Natural killer cell (primary cell): ENCODE measurements at places on chromosomes 1 and 21.

GRCh38 chr1:59375321-59376220 is 78.7 kb downstream of the FGGY start:
- no peak for DNase-seq
- no peaks in the 10 kb centered on the region for H3K4me1 ChIP-seq
- H3K27me3 ChIP-seq = no peaks in the 10 kb centered on the region
- no peak overlapping the region for H3K4me3 ChIP-seq
- H3K36me3 ChIP-seq = no peaks in the 10 kb centered on the region

DNA sequence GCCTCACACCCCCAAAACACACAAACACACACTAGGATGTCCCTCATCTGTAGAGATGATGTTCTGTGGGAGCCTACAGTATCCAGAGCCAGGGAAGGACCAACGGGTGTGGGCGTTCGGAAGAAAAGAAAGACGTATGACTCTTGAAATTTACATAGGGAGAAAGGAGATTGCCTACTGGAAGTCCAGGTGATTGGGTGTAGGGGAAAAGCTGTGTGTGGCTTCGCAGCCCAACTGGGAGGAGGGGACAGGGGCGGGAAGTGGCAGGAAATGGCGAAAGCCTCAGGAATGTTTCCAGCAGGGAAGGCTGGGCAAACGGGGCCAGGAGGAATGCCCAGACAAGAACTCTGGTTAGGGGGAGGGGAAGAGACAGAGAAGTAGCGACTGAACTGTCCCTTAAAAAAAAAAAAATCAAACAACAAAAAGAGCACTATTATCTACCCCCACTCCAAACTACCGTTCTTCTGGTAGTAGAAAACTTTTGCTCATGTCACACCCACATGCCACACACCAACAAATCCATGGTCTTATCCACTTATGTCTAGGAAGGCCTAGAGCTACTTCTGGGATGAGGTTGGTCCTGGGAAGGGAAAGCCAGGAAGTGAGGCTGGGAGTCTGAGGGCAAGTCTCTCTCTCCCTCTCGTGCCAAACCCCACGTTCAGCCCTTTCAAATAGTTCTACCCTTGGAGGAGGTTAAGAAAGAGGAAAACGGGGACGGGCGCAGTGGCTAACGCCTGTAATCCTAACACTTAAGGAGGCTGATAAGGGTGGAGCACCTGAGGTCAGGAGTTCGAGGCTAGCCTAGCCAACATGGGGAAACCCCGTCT is 1.8 kb upstream of the CKS1B start:
- peaks cover 43% of the 10 kb centered on the region for H3K4me1 ChIP-seq
- H3K27me3 ChIP-seq = no peaks in the 10 kb centered on the region
- peak overlapping the region; percentile 99 for H3K27ac ChIP-seq

- no peak overlapping the region for H3K4me3 ChIP-seq
- DNase-seq = no peak
- H3K27ac ChIP-seq = no peak overlapping the region
- H3K4me1 ChIP-seq = no peaks in the 10 kb centered on the region
- H3K27me3 ChIP-seq = no peaks in the 10 kb centered on the region
Observed at GRCh38 chr1:162782671-162783070, 7.8 kb upstream of the HSD17B7 start.

DNA sequence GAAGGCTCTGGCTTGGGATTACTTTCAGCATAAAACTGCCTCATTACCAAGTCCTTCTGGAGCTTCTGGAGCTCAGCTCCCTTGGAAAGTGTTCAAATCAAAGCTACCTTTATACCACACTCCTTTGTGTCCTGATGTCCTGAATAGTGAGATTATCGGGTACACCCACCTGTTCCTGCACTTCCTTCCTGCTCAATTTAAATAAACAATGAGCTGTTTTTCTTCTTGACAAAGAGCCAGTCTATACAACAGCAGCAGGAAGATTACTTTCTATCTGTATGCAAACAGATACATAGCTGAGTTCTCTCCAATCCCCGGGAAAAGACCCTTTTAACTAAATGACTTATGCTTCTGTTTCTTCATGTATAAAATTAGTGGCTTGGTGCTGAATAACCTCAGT is 258.0 kb upstream of the FMN2 start:
- DNase-seq = no peak
- H3K27me3 ChIP-seq = no peaks in the 10 kb centered on the region
- no peaks in the 10 kb centered on the region for H3K4me1 ChIP-seq
- no peak overlapping the region for H3K4me3 ChIP-seq

DNA sequence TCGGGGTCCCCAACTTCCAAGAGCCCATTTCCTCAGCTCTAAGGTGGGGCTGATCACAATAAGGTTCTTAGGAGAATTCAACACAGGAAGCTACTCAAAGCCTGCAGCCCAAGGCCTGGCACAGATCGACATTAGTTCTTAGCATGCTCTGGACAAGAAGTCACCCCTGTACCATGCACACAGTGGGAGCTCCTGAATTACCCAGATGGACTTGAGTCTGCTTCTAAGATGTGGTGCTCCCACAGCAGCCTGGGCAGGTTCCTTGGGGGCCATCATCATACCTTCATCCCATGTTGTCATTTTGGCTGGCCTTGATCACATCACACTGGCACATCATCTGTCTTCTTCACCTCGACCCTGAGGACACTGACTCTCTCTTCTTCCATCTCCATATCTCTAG is 153.3 kb upstream of the VAMP3 start:
- no peak overlapping the region for H3K4me3 ChIP-seq
- no peaks in the 10 kb centered on the region for H3K36me3 ChIP-seq
- H3K4me1 ChIP-seq = no peaks in the 10 kb centered on the region
- H3K27ac ChIP-seq = no peak overlapping the region

DNA sequence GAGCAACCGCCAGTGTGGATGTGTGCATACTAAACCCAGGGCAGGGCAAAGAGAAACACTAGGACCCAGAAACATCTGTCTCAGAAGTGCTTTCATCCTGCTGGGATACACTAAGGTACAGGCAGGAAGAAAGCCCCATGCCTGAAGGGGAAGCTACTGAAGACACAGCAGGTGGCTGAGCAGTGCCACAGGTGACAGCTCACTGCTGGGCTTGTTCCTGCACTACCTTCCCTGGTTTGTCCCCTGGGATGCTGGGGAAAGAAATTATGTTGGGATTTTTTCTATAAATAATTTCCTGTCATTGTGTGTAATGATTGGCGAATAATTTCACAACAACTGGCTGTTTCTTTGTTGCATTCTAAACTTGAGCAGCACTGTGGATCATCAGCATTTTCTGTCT is 245.3 kb upstream of the RAB4A start:
- no peak overlapping the region for H3K27ac ChIP-seq
- H3K4me1 ChIP-seq = peaks cover 36% of the 10 kb centered on the region
- no peak overlapping the region for H3K4me3 ChIP-seq
- no peaks in the 10 kb centered on the region for H3K27me3 ChIP-seq
- DNase-seq = no peak

GRCh38 chr1:55718758-55719671 is 503.9 kb upstream of the USP24 start:
- DNase-seq = no peak
- H3K36me3 ChIP-seq = no peaks in the 10 kb centered on the region
- H3K27ac ChIP-seq = no peak overlapping the region
- no peaks in the 10 kb centered on the region for H3K4me1 ChIP-seq

DNA sequence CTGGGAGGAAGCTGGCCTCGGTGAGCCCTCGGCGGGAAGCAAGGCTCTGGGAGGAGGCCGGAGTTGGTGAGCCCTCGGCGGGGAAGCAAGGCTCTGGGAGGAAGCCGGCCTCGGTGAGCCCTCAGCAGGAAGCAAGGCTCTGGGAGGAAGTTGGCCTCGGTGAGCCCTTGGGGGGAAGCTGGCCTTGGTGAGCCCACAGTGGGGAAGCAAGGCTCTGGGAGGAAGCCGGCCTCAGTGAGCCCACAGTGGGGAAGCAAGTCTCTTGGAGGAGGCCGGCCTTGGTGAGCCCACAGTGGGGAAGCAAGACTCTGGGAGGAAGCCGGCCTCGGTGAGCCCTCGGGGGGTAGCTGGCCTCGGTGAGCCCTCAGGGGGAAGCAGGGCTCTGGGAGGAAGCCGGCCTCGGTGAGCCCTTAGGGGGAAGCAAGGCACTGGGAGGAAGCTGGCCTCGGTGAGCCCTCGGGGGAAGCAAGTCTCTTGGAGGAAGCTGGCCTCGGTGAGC is 36.0 kb downstream of the KRTAP10-1 start:
- peaks cover 6% of the 10 kb centered on the region for H3K4me1 ChIP-seq
- no peaks in the 10 kb centered on the region for H3K36me3 ChIP-seq
- H3K4me3 ChIP-seq = no peak overlapping the region
- no peak for DNase-seq
- no peak overlapping the region for H3K27ac ChIP-seq

- no peak overlapping the region for H3K27ac ChIP-seq
- H3K4me1 ChIP-seq = peaks cover 51% of the 10 kb centered on the region
Observed at GRCh38 chr1:54310439-54311328, 95.5 kb downstream of the SSBP3 start.

DNA sequence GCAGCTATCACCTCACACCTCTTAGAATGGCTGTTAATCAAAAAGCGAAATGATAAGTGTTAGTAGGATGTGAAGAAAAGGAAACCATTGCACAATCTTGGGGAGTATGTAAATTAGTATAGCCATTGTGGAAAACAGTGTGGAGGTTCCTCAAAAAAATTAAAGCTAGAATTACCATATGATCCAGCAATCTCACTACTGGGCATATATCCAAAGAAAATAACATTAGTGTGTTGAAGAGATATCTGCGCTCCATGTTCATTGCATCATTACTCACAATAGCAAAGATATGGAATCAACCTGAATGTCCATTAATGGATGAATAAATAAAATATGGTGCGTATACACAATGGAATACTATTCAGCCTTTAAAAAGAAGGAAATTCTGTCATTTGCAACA is 68.9 kb downstream of the SNRPE start:
- no peak overlapping the region for H3K27ac ChIP-seq
- H3K27me3 ChIP-seq = no peaks in the 10 kb centered on the region
- no peak for DNase-seq
- H3K4me1 ChIP-seq = no peaks in the 10 kb centered on the region
- no peaks in the 10 kb centered on the region for H3K36me3 ChIP-seq

GRCh38 chr1:24384251-24385090 is 29.1 kb downstream of the STPG1 start:
- H3K4me3 ChIP-seq = no peak overlapping the region
- H3K4me1 ChIP-seq = peaks cover 12% of the 10 kb centered on the region
- peak; percentile 23 for DNase-seq

DNA sequence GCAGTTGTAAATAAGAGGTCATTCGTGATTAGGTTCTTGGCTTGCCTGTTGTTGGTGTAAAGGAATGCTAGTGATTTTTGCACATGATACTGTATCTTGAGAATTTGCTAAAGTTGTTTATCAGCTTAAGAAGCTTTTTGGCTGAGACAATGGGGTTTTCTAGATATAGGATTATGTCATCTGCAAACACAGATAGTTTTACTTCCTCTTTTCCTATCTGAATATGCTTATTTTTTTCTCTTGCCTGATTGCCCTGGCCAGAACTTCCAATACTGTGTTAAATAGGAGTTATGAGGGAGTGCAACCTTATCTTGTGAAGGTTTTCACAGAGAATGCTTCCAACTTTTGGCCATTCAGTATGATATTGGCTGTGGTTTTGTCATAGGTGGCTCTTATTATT is 576.1 kb upstream of the RGS18 start:
- no peaks in the 10 kb centered on the region for H3K4me1 ChIP-seq
- no peak overlapping the region for H3K27ac ChIP-seq
- no peaks in the 10 kb centered on the region for H3K27me3 ChIP-seq

DNA sequence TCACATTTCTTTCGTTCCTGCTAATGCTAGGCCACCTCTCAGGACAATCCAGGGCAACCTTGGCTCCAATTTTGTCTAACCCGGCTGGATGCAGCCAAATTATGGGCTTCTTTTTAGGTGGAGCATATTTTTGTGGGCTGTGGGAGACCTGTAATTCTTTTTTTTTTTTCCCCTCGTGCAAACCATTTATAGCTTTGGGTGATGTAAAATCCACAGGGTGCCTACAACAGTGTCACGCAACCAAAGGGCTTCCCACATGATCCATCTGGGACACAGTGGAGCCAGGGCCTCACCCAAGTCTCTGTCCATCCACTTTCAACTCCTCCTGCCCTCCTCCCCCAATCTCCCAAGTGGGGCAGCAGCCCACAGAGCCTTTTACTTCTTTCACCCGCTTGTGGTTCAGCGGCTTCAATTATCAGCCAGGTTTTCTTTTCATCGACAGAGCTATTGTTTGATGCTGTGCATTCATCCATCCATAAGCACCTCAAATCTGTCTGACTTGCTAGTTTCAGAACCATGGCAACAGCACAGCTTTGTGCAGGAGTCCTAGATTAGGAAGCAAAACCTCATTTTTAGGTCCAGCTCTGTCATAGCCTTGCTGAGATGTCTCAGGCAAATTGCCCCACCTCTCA is 10.0 kb upstream of the OVAAL start:
- no peak overlapping the region for H3K27ac ChIP-seq
- no peaks in the 10 kb centered on the region for H3K4me1 ChIP-seq
- H3K36me3 ChIP-seq = no peaks in the 10 kb centered on the region
- no peak for DNase-seq
- H3K4me3 ChIP-seq = no peak overlapping the region

DNA sequence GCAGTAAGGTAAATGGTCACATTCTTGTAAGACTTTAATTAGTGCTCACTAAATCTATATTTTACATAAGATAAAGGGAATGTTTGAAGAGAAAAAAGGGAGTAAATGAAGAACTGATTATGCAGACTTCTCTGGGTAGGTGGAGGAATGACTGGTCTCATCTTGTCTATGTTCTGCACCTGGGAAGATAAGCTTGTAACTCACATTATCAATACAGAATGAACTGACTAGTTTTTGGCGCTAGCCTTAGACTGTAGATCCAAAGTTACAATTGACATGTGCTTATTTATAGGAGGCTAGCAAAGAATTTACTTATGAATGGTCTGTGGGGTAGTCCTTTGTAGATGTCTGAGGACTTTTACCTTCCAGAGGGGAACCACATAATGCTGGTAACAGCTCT is 214.9 kb upstream of the RAB4A start:
- peaks cover 23% of the 10 kb centered on the region for H3K4me1 ChIP-seq
- no peak for DNase-seq
- H3K36me3 ChIP-seq = no peaks in the 10 kb centered on the region
- H3K4me3 ChIP-seq = no peak overlapping the region
- no peaks in the 10 kb centered on the region for H3K27me3 ChIP-seq

- H3K4me3 ChIP-seq = no peak overlapping the region
- no peak overlapping the region for H3K27ac ChIP-seq
- no peak for DNase-seq
- H3K36me3 ChIP-seq = no peaks in the 10 kb centered on the region
- H3K4me1 ChIP-seq = no peaks in the 10 kb centered on the region
Observed at GRCh38 chr1:215526147-215526845, 40.8 kb upstream of the KCTD3 start.

GRCh38 chr1:98732985-98733781 is 71.7 kb downstream of the SNX7 start:
- no peak for DNase-seq
- H3K4me1 ChIP-seq = no peaks in the 10 kb centered on the region
- H3K36me3 ChIP-seq = no peaks in the 10 kb centered on the region
- no peak overlapping the region for H3K27ac ChIP-seq
- no peak overlapping the region for H3K4me3 ChIP-seq

DNA sequence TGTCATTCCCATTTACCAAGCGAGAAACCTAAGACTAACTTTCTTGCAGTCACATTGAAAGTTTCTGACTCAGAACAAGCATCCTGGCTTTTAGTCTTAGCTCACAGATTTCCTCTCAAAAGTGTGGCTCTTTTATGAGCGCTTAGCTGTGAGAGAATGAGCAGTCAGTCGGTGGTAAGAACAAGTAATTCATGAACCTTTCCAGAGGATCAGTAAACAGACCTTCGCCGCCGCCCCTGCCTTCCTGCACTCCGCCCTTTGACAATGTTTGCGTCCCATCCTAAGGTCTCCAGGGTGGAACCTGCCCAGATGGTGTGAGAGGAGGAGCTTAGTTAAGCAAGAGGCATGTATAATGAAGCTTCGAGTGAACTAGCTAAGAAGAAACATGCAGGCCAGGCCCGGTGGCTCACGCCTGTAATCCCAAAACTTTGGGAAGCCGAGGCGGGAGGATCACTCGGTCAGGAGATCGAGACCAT is 142.4 kb downstream of the GLUL start:
- H3K27me3 ChIP-seq = no peaks in the 10 kb centered on the region
- no peaks in the 10 kb centered on the region for H3K36me3 ChIP-seq
- no peak overlapping the region for H3K27ac ChIP-seq
- no peak overlapping the region for H3K4me3 ChIP-seq
- no peaks in the 10 kb centered on the region for H3K4me1 ChIP-seq
